ENCODE measurements at places on chromosomes 4 and X.

DNA sequence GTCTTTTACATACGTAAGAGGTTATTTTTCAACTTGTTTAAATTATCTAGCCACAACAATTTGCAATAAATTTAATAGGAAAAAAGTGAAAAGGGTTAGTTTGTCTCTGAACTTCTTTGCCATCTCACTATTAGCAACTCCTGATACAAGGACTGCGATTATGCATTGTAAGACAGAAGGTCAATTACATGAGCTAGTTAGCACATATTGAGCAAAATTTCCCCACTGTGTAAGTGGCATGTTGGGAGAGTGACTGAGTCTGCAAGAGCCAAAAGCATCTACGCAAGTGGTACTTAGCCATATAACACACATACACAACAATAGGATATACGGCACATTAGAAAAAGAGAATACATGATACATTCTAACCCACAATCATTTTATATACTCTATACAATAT is 927.2 kb downstream of the STPG2 start:
- DNase-seq = no peak

- no peak for DNase-seq
Observed at GRCh38 chr4:186765673-186766546, 42.3 kb upstream of the FAT1 start.

- DNase-seq = no peak
Observed at GRCh38 chrX:7086384-7086783, 61.1 kb upstream of the STS start.

DNA sequence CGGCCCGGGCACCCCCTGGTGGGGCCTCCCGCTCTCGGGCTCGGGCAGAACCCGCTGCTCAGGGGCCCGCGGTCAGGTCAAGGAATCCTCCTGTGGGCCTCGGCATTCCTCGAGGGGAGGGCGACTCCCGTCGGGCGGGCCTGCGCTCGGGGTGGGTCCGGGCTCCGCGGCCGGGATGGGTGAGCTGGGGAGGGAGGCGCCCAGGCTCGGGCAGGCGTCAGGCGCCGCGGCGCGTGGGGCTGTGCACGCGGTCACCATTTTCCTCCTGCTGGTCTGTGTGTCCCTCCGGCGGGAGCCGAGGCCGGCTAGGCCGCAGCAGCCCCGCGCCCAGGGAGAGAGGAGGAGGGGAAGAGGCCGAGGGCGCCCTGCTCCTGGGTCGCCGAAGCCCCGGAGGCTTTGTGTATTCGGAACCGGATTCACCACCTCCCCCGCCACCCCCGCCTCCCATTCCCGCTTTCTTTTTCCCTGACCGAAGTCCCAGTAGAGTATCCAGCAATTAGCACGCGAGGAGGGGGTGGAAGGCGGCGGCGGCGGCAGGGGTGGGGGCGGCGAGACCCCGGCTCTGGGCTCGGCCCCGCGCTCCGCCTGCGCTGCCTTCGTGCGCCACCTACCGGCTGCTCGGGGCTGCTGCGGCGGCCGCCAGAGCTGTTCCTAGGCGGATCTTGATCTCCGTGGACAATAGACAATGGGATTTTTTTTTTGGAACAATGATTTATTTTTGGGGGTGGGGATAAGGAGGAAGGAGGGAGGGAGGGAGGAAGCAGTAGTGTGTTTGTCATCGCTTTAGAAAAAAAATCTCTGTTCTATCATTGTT is 99.0 kb upstream of the MAML3 start:
- DNase-seq = no peak

DNA sequence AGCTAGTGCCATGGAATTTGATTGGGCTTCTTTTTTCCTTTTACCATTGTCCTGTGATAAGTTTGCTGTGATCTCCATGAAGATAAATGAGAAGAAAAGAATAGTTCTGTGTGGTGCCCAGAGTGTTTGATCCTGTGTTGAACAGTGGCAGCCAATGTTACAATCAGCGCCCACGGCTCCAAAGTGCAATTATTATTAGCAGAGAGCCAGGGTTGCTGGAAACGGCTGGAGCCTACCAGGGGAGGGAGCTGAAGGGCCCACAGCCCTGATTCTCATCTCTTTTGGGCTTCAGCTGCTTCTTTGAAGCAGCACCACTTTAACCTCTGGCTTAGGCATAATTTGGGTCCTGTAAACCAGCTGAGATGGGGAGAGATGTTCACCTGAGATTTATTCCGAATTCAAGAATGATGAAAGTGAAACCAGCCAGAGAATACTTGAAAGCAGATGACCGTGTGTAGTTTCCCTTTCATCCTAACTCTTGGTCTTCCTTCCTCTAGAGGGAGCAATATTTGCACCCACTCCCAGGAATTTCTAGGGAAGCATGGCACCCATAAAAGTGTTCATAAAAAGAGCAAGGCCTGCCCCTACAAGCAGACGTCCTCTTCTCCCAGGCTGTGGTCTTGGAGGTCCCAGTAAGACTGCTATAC is 298.3 kb downstream of the EVC2 start:
- no peak for DNase-seq

- DNase-seq = no peak
Observed at GRCh38 chr4:88729146-88729760, 31.6 kb upstream of the NAP1L5 start.

DNA sequence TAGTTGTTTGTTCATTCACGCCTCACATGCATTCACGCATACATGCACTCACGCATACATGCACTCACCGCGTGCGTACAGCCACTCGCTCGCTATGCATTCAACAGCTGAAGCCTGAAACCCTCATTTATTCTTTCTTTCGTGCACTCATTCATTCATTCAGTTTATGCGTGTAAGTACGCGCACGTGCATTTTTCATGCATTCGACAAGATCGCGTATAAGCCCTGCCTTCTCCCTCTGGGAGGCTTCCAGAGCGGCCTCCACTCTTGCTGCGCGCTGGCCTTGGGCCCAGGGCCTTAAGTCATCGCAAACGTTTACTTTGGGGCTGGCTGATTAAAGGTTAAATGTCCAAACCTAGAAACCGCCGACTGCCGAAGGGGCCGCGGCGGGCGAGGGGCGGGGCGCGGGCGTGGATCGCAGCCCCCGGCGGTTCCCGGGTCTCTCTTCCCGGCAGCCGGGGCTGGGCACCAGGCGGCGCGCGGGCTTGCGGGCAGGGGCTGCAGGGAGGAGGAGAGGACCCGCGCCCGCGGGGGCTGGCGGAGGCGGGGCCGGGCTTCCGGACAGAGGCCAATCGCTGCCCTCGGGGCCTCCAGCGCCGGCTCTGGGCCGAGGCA is at the start of gene GYG2:
Gene GYG2, plus strand, starts transcription at position 587 of the 615 bp plus-strand sequence. CDS start 1,259 bp downstream, outside the sequence.
- DNase-seq = no peak

DNA sequence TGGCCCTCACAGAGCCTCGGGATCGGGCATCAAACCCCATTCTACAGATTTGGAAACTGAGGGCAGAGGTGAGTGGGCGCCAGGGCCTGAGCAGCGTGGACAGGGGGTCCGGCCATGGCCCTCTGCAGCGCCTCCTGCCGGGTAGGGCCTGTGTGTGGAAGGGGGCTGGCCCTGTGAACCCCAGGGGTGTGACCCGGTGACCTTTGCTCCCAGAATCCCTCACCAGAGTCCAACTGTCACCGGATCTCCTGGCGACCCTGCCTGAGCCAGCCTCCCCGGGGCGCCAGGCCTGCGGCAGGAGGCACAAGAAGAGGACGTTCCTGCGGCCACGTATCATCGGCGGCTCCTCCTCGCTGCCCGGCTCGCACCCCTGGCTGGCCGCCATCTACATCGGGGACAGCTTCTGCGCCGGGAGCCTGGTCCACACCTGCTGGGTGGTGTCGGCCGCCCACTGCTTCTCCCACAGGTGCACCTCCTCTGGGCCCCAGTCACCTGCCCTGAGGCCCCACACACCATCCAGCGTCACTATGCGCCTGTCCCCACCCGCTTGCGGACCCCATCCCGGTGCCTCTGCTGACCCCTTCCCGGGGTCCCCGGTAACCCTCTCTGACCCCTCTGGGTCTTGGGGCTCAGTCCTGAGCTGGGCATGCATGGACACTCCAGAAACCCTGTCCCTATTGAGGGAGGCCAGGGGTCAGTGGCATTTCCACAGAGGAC is 4.2 kb downstream of the HGFAC start:
- DNase-seq = no peak

DNA sequence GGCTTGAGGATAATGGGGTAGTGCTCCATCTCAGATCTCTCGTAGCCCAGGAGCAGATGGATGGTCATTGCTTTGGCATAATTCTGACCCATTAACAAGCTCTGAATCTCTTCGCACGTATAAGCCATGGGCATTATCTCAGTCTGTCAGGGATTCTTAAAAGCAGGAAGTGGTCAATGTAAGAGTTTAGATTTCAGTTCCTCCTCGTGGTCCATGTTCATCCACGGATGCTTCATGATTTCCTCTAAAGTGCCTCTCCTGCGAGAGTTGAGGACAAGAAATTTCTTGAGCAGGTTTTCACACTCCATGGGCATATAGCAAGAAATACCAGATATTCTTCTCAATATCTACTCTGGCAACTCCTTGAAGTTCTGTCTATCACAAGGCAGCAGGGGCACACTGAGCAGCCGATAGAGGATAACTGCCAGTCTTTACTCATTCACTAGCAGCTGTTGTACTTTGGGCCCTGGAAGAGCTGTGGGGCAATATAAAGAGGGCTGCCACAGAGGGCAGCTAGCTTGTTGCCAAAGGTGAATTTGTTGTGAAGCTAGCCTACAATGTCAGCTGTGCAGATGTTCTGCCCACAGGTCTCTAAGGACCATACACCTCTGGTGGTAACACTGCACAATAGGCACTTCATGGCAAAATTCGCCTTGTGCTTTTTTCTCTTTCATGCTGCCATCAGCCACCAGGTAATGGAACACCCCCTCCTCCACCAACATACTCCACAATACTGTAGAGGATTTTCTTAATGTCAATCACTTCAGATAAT is 52.0 kb upstream of the WDR17 start:
- no peak for DNase-seq

GRCh38 chrX:13464599-13465275 is 104.7 kb upstream of the EGFL6 start:
- DNase-seq = no peak

DNA sequence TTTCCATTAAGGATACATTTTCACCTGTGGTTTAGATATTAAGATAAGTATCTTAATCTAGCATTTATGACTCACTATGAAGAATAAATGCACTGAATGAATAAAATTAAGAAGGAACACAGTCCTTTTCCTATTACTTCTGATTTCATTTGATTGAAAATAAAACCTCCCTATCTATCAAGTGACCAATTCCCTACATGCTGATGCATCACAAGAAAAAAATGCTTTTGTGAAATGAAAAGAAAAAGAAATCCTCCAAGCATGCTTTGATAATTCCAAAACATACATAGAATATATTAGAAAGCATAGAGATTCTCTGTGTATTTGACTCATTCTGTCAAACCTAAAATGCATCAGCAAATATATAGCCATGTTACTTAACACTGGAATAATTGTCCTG is 37.1 kb downstream of the PCDH10 start:
- DNase-seq = no peak

- no peak for DNase-seq
Observed at GRCh38 chr4:52657618-52658501, 1.2 kb downstream of the USP46 start.

DNA sequence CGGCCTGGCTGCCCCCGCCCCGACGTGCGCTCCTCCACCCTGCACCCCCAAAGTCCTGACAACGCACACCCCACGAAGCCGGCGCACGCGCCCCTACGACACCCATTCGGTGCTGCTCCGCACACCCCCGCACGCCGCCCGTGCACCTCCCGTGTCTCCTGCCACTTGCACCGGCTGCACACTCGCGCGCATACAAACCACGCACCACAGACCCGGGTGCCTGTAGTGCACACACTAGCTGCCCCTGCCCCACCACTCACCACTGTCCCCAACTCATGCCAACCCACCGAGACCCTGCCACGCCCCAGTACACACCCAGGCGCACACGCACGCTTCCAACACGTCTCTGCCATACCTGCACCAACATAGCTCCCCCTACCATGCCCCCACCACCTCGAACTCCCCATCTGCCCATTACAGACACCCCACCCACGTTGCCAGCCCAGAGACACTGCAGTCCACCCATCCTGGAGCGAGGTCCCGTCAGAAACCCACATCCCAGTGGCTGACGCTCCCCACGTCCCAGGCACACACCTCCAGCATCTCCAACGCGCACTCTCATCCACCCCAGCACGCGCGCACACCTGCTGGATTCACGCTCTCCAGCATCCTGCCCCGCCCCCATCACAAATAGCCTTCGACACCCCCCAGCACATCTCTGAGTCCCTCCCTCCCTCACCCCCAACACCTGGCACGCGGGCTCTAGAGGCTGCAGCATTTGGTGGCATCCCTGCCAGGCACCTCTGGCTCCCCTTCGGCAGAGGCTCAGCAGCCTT is 4.2 kb upstream of the DUSP9 start:
- DNase-seq = no peak

DNA sequence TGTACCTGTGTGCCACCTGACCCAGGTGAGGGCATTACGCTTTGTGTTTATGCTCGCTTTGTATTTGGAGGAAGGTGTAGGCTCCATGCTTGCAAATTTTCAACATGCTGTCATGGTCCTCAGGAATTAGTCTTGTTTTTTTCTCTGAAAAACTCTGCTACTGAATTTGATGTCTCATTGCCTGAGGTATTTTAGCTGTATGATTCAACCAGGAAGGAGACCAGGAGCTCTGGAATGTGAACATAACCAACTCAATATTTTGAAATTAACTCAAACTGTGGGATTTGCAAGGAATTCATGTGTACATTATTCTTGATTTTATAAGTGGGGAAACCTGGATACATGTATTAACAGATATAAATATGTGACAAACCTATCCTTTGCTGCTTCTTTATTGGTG is 134.1 kb downstream of the SLC4A4 start:
- DNase-seq = peak; percentile 73

DNA sequence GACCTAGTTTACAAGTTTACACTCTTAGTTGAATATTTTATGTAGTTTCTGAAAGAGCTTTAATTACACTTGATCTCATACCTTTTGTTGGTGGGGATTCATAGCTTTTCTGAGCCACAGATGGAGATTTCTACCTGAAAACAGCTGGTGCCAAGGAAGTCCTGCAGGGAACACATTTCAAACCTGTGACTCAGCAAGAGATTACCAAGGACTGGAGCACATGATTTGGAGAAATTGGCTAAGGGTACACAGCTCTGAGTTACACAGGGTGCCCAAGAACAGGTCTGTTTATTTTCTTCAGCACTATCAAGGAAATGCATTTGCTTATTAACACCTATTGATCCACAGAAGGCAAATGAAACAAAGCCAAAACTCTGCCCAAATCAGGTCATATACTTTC is 691.5 kb downstream of the KCTD8 start:
- DNase-seq = peak; percentile 14

- DNase-seq = no peak
Observed at GRCh38 chr4:53885668-53886067, 178.7 kb downstream of the CHIC2 start.

GRCh38 chr4:107970063-107970798 is 19.5 kb upstream of the HADH start:
- DNase-seq = no peak

DNA sequence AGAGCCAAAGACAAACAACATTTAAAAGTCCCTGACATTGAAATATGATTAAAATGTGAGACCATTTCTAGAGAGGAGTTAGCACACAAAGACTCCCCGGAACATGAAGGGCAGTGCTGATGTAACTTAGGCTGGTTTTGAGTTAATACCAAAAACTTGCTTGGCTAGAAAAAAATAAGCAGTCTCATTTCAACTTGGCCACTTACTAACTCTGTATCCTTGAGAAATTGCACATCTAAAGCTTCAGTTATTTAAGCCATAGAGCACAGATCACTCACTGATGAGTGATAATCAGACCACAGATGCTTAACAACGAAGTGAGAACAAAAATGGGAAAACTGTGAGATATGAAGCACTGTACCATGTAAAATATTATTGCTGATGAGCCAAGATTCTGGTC is 65.9 kb upstream of the MAOA start:
- DNase-seq = no peak

Data from HS-5 (cell line).